NCI-H1105 treated with DMSO at 0.1 percent for 48 hours (cell line): ENCODE measurements at places on chromosomes 4 and X.
A peak's percentile ranks its signal among the peaks of the same experiment; 100 is the strongest.

DNA sequence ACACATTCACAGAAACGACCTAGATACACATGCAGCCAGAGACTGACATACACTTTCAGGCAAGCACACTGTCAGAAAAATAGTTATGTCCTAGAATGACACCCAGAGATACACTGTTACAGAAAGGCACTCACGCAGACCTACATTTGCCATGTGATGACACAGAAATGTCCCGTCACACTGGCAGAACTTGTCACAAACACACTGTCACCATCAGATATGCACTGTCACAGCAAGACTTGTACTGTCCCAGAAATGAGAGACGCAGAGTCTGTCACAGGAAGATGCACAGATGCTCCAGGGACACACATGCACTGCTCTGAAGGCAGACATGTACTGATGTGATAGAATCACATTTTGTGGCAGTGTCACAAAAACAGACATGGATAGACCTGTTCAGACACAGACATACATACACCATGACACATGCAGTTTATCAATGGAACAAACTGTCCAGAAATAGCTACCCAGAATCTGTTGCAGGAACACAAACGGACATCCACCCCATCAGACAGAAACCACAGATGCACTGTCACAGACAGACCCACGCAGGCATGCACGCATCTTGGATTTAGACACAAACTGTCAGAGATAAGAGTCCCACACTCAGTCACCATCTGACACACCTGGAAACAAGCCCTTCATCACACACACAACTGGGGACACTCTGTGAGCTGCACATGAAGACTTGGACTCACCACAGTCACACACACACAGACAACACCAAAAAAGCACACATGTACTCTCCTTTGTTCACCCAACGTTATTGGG, 1.3 kb upstream of the PIM2 start:
- no peak for DNase-seq

DNA sequence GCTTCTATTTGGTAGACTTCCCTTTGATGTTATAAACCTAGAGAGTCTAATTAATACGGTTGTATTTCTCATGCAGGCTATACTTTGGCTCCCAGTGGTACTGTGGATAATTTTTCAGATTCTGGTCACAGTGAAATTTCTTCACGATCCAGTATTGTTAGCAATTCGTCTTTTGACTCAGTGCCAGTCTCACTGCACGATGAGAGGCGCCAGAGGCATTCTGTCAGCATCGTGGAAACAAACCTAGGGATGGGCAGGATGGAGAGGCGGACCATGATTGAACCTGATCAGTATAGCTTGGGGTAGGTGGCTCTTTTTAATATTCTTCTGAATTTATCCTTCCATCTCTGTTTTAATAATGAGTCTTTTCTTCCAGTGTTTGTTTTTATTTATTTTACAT, 249.7 kb downstream of the RAPGEF2 start:
- DNase-seq, result no peak

GRCh38 chr4:23171976-23172375, 479.2 kb downstream of the GBA3 start:
- DNase-seq, result no peak

DNA sequence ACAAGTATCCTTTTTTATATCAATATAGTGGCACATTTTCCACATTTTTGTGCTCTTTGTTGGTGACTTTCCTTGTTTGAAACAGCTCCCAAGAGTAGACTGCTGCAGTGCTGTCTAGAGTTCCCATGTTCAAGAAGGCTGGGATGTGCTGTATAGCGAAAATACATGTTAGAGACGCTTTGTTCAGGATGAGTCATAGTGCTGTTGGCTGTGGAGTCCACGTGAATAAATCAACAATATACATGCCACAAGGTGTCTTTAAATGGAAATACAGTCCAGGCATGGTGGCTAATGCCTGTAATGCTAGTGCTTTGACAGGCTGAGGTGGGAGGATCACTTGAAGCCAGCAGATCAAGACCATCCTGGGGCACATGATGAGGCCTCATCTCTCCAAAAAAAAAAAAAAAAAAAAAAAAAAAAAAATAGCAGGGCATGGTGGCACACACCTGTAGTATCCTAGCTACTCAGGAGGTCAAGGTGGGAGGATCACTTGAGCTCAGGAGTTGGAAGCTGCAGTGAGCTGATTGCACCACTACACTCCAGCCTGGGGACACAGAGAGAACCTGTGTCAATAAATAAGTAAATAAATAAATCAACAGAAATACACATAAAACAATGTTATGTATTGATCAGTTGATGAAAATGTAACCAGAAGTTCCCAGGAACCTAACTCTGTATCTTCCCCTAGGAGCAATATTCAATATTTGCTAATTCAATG, 256.8 kb upstream of the STS start:
- no peak for DNase-seq

DNA sequence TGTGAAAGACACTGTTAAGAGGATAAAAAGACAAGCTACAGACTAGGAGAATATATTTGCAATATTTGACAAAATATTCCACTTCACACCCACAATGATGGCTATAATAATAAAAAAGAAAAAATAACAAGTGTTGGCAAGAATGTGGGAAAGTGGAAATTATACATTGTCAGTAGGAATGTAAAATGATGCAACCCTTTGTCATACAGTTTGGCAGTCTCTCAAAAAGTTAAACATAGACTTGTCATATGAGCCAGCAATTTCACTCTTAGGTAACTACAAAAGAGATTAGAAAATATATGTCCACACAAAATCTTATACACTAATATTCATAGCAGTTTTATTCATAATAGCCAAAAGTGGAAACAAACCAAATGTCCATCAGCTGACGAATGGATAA, 5.2 kb upstream of the RADX start:
- no peak for DNase-seq

GRCh38 chr4:152165146-152165545, 370.7 kb downstream of the FBXW7 start:
- no peak for DNase-seq

GRCh38 chr4:78544678-78545077, 6.9 kb upstream of the ANXA3 start:
- DNase-seq, result no peak

- DNase-seq, result no peak
These were observed 759.3 kb downstream of the FSTL5 start for GRCh38 chr4:161404346-161405110.

DNA sequence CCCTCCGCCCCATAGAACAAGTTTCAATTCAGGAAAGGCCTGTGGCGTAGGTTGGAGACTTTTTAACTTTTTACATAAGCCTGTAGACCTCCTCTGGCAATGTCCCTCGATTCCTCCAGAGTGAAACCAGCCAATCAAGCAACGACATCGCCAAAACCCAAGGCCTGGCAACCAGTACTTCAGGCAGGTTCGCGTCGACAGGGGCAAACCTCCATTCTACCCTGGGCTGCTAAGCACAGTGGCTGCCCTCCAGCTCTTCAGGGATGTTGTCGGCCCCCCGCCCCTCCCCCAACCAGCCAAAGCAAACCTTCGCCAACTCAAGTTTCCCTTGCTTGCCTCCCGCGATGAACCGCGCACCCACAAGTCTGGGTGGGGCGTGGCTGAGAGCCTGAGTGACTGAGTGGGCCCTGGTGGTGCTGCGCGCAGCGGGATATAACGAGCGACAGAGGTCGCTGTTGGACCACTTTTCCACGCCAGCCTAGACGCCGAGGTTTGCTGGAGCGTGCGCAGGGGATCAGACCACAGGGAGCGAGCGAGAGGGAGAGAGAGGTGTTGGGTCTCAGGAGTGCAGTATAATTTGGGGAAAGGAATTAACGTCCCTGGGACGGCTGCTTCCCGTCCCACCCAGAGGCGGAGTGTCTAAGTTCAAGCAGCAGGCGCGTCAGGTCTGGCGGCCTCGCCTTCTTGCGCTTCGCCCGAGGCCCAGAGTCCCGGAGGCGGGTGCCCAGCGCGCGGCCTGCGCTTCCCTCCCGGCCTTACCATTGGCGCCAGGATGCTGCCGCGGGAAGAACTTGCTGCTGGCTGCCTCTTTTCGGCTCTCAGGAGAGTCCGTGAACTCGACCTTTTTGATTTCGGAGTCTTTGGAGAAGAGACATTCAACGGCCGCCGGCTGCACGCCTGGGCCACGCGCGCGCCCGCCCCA, 9.0 kb upstream of the PITX2 start:
- peak; percentile 30 for DNase-seq

DNA sequence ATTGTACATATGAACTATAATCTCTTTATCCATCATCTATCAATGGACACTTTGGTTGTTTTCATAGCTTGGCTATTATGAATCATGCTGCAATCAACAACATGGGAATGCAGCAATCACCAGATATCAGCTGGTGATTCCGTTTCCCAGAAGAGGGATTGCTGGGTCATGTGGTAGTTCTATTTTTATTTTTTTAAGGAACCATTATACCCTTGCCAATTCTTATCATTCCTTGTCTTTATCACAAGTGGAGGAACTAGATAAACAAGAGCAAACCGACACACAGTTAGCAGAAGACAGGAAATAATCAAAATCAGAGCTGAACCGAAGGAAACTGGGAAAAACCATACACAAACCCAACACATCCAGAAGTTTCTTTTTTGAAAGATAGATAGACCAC, 14.5 kb upstream of the LNX1 start:
- no peak for DNase-seq

DNA sequence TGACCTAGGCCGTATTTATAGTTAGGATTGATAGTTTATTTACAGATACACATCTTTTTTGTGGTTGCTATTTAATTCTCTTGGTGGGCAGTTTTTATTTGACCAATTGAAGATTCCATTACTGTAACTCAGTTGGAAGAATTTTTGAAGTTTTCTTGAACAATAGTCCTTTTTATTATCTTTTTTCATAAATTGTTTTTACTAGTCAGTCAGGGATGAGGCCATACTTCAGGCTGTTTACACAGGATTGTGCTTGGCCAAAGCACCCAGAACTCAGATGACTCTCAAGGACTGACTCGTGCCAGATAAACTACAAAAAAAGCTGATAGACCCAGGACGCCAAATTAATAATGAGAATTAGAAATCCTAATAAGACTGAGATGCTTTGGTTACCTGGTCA, 7.0 kb downstream of the HERC3 start:
- DNase-seq, result no peak

DNA sequence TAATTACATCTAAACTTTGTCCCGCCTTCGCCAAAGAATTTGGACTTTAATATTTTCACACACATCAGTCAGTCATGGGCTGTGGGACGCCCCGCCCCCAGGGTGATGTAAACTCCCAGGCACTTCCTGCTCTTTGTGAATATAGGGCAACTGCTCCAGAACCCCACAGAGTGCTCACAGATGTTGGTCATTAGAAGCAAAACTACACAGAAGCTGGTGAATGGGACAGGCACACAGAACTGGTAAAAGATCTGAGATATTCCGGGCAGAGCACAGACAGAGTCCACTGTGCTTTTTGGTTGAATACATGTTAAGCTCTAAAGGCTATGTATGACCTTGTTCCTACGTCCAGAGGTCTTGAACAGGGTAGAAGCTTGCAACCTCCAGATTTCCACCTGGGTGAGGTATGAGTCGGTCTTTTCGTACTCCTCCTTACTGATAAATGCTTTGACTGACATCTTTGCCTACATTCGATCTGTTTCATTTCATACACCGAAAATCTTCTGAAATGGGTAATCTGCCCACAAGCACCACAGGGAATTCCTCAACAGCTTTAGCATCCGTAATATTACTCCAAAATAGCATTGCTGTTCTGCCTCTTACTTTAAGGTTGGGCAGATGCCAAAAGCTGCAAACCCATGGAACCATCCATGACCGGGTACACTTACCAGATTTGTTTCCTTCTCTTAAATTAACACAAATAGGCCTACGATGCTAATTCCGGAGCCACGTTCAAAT, 144.6 kb downstream of the AMELX start:
- no peak for DNase-seq

GRCh38 chr4:113773756-113774155, 12.2 kb upstream of the CAMK2D start:
- no peak for DNase-seq

DNA sequence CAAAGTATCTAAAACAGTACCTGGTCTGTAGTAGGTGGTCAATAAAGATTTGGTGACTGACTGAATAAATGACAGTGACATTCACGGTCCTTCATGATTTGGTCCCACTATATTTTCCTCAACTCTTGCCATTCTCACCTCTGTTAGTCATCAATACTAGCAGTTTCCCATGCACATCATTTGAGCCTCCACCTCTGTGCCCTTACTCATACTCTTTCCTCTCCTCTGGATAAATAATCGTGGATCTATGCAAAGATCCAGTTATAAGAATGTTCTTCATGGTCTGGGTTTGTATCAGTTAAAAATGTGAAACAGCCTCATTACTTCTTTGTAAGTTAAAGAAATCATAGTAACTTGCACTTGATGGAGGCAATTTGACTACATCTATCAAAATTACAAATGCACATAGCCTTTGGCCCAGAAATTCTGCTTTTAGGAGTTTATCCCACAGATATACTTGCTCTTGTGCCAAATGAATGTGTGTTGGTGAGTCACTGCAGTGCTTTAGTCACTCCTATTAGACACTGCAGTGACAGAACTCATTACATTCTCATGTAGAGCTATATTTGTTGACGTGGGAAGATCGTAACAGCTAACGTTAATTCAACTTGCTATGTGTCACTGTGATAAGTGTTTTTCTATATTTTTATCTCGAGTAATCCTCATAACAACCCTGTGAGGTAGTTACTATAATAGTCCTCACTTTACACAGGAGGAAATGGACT, 121.9 kb upstream of the SMIM10 start:
- DNase-seq, result no peak

- DNase-seq, result no peak
These were observed 334.7 kb upstream of the NR3C2 start for GRCh38 chr4:148776941-148777340.

DNA sequence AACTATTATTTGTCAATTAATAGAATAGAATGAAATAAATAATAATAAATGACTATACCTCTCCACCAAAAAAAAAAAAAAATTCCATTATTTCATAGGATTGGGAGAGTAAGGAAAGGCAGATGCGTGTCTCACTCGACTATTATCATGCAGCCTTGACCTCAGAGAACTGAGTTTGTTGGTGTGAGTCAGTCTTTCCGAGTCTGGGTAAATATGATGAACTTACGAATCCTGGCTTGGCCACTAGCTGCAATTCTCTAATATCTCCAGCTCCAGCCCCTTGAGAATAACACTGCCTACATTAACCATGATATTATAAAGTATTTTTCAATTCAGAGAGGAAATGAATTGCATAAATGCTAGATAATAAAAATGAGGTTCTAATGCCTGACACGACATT, 46.6 kb upstream of the DHX15 start:
- DNase-seq, result no peak
